ENCODE measurements at places on chromosomes 7 and 10. TPM values are rescaled to one million over a fixed set of nuclear protein-coding genes. Genes with fewer than 3 reads are reported as not detected.

Gene AQP1
- 204 TPM for total RNA-seq

- no peaks in the 10 kb centered on the region for H3K36me3 ChIP-seq
- peaks cover 46% of the 10 kb centered on the region for H3K4me1 ChIP-seq
- H3K4me3 ChIP-seq: no peak overlapping the region
- DNase-seq: no peak
These were observed 30.9 kb downstream of the TRIM8 start for GRCh38 chr10:102675011-102675665.

DNA sequence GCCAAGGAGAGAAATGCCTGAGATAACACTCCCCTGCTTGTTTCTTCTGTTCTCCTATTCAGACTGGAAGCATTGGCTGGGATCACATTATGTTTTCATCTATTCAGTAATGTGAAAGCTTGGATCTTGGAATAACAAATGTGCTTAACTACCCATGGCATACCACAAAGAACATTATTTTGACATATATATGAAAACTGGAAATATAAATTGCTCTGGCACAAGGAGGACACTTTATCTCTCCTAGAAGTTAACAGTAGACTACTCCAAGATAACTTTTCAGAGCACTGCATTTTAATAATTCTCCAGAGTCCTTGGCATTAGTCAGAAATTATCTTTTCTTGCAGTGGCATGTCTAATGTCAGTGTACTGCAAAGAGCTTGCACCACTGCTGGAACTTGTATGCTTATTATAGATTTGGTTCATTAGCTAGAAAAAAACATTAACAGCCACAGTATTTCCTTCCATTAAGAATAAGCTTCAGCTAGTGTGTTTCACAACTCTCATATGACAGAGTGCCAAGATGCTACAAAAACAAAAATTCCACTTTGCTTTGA, 169.3 kb upstream of the LRRN3 start:
- no peak for DNase-seq
- no peaks in the 10 kb centered on the region for H3K27me3 ChIP-seq
- H3K4me3 ChIP-seq: no peak overlapping the region
- H3K36me3 ChIP-seq: no peaks in the 10 kb centered on the region
- H3K4me1 ChIP-seq: no peaks in the 10 kb centered on the region

Gene HEPACAM2
- total RNA-seq: not detected

DNA sequence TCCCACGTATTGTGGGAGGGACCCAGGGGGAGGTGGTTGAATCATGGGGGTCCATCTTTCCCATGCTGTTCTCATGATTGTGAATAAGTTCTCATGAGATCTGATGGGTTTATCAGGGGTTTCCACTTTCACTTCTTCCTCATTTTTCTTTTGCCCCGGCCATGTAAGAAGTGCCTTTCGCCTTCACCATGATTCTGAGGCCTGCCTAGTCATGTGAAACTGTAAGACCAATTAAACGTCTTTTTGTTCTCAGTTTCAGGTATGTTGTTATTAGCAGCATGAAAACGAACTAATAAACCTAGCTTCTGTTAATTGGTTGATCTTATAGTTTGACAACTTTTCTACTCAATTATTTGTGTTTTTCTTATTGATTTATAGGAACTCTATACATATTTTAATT, 206.3 kb downstream of the NXPH1 start:
- no peak for DNase-seq
- no peak overlapping the region for H3K27ac ChIP-seq
- no peaks in the 10 kb centered on the region for H3K27me3 ChIP-seq
- no peak overlapping the region for H3K4me3 ChIP-seq
- no peaks in the 10 kb centered on the region for H3K36me3 ChIP-seq
- no peaks in the 10 kb centered on the region for H3K4me1 ChIP-seq

- H3K4me1 ChIP-seq: peaks cover 15% of the 10 kb centered on the region
- no peak overlapping the region for H3K27ac ChIP-seq
- no peaks in the 10 kb centered on the region for H3K27me3 ChIP-seq
- no peak overlapping the region for H3K4me3 ChIP-seq
These were observed 141.2 kb downstream of the LYZL1 start for GRCh38 chr10:29430101-29430500.

DNA sequence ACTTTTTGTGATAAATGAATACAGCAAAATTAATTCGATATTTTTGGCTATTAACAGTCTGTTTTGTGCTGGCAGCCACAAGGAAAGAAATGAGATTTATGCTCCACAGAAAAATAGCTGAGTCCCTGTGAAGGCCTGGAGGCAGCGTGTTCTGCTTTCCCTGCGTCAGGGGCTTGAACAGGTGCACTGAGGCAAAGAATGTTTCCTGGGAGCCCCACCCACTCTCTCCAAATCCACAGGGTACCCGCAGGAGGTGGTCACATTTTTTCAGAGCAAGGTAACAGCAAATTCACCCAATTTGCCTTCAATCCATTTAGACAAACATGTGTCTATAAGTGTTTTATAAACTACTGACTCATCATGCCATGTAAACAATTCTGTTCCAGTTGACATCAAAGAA, 308.1 kb downstream of the TCERG1L start:
- no peaks in the 10 kb centered on the region for H3K4me1 ChIP-seq
- no peak for DNase-seq
- H3K27me3 ChIP-seq: no peaks in the 10 kb centered on the region
- H3K4me3 ChIP-seq: no peak overlapping the region
- no peaks in the 10 kb centered on the region for H3K36me3 ChIP-seq

DNA sequence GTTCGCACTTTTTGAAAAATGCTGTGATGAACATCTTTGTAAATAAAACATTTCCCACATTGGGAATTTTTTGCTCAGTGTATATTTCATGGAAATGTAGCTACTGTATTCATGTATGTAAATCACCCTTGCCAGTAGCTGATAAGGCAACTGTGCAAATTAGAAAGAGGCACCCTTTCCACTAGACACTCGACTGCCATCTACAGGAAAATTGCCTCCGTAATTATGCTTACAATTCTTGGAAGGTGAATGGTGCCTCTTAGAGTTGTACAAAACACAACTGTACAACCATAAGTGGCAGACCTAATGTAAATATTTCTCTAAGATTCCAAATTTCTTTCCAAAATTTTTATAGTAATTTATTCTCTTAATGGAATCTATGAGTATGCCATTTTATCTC, 491.7 kb downstream of the CCSER2 start:
- H3K27me3 ChIP-seq: no peaks in the 10 kb centered on the region
- no peak for DNase-seq
- H3K4me3 ChIP-seq: no peak overlapping the region
- no peaks in the 10 kb centered on the region for H3K4me1 ChIP-seq
- H3K27ac ChIP-seq: no peak overlapping the region

Gene GIMAP1
- 3.9 TPM for total RNA-seq

DNA sequence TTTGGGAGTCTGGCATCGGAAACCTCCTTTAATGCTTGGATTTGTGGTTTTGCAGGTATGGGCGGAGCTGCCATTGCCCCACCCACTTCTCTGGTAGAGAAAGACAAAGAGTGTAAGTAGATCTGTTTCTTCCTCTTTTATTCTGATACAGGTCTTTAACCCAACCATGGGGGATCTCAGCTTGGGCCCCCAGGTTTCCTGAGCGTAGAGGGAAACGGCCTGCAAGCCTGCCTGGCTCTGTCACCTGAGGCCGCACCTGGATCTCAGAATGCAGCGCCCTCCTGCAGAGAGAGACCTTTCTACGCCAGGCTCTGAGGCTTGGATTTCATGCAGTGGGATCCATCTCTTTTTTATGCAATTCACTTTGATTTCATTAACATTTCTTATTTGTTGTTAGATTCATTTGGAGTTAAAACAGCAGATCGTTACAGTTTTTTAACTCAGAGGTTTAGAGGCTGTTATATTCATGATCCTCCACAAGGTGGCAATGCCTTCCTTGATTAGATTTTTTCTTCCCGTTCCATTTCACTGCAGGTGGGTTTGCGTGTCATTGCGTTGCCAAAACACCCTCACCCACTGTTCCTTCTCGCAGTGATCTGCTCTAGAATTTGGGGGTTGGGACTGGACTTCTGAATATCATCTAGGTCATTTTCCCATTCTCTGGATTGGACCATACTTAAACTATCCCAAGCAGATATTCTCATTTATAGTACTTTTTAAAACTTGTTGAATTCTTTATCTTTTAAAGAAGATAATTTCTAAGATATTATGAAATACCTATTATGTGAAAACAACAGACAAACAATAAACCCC, 20.0 kb downstream of the RBM17 start:
- no peak for DNase-seq
- no peaks in the 10 kb centered on the region for H3K36me3 ChIP-seq
- no peaks in the 10 kb centered on the region for H3K27me3 ChIP-seq
- no peak overlapping the region for H3K27ac ChIP-seq

Gene MYOF
- total RNA-seq: 25.7 TPM

DNA sequence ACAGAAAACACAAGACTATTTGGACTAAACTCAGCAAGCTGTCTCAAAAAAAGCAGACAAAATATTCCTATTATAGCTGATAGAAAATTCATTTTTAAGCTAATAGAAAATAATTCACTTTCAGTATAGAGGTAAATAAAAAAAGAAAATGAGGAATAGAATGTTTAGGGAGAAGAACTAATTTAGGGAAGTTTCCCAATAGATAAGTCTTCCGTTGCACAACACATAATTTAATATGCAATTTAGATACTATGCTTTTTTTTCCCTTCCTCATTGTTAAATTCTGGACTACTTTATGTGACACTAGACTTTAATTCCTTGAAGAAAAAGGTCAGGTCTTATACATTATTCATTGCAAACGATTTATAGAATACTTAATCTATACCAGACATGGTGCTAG, 10.3 kb downstream of the PNPLA8 start:
- H3K36me3 ChIP-seq: peaks cover 8% of the 10 kb centered on the region
- no peak overlapping the region for H3K4me3 ChIP-seq
- H3K27me3 ChIP-seq: no peaks in the 10 kb centered on the region
- H3K27ac ChIP-seq: no peak overlapping the region
- no peak for DNase-seq

GRCh38 chr7:120030876-120031275, 242.1 kb upstream of the KCND2 start:
- no peaks in the 10 kb centered on the region for H3K36me3 ChIP-seq
- no peaks in the 10 kb centered on the region for H3K4me1 ChIP-seq
- no peak overlapping the region for H3K4me3 ChIP-seq
- no peaks in the 10 kb centered on the region for H3K27me3 ChIP-seq
- no peak overlapping the region for H3K27ac ChIP-seq
- DNase-seq: no peak

DNA sequence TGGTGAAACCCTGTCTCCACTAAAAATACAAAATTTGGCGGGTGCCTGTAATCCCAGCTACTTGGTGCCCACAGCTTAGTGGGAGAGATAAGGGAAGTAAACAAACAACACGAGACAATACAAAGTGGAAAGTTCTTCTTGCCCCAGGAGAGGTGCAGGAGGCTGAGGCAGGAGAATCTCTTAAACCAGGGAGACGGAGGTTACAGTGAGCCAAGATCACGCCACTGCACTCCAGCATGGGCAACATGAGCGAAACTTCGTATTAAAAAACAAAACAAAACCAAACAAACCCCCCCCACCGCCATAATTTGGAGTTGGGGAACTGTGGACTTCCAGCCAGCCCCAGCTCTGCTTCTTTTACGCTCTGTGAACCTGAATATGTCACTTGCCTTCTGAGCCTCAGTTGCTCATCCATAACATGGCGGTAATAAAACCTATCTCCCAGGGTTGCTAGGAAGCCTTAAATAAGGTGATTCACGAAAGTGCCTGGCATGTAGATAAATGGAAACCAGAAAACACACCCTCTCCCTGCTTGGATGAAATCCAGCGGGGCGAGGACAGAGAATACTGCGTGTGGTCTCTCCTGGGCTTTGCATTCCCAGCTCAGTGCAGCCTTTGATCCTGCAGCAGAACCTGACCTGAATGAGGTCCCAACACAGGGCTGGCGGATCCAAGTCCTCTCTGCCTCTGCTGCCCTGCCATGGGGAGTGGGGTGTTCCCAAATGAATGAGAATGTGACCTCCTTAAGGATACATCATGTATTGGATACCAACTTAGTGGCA, 10.2 kb downstream of the MLXIPL start:
- no peaks in the 10 kb centered on the region for H3K36me3 ChIP-seq
- no peak overlapping the region for H3K4me3 ChIP-seq
- H3K27ac ChIP-seq: no peak overlapping the region
- H3K4me1 ChIP-seq: peaks cover 13% of the 10 kb centered on the region

Gene WDR86
- total RNA-seq: 3.9 TPM

- no peak for DNase-seq
- no peak overlapping the region for H3K4me3 ChIP-seq
- no peak overlapping the region for H3K27ac ChIP-seq
- no peaks in the 10 kb centered on the region for H3K4me1 ChIP-seq
These were observed 81.3 kb upstream of the ZNF438 start for GRCh38 chr10:31112961-31113360.
